ENCODE measurements at places on chromosomes 12 and 14.

DNA sequence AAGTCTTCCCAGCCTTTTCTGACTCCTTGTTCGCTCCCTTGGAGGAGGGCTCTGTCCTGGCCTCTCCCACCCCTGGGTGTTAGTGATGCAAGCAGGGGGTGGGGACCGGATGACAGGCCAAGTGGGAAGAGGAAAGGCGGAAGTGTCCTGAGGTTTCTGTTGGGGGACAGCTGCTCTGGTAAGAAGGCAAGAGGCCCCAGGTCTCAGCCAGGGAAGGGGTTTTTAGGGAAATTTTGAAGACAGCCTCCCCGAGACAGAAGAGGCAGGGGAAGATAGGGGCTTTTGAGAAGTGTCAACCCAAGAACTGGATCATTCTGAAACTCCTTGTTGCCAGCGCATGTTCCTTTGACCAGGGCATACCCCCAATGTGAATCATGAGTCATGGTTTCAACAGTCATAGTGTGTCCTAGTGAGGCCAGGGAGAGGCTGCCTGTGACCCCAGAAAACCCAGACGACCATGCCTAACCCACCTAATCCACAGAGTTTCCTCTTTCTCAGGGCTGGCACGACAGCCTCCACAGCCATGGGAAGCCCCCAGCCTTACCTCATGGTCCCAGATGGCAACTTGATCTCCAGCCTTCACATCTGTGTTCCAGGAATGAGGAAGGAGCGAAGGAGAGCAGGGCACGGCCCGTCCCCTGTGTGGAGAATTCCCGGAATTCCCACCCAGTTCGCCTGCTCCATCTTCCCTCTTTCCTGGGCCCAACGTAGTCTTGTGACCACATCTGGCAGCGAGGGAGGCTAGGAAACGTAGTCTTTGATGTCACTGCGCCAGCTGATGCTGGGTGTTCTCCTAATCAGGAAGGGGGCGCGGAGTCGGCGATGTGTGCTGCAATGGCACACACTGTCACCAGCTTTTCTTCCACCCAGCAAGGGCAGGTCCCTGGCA, 4.9 kb upstream of the GPR132 start:
- no peak for DNase-seq

DNA sequence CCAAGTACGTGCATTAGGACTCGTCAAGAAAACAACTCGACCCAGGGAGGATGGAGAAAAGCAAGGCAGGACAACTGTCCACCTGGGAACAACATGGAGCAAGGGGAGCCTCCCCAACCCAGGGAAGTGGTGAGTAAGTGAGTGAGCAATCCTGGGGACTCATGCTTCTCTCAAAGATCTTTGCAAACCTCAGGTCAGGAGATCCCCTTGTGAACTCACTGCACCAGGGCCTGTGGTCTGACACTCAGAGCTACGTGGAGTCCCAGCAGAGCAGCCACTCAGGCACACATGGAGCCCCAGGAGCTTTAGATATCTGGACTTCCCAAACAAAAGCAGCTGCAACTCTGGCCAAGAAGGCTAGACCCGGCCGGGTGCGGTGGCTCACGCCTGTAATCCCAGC, 12.2 kb upstream of the OR5AU1 start:
- DNase-seq: no peak

GRCh38 chr14:100541621-100542560, 45.3 kb downstream of the BEGAIN start:
- DNase-seq: no peak

DNA sequence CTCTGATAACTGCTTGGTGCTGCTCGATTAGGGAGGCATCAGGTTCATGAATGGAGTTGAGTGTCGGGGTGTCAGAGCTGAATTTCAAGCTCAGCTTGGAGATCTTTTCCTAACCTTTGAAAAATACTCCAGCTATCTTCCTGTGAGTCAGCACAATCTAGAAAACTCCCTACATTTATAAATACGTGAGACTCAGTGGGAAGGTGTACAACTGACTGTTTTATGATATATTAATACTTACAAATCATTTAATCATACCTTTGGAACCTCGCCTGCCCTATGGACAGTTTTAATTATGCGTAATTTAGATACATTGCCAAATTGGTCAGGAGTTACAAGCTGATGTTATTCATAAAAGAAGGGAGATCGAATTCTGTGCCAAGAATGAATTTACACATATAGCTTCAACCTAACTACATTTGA, 961 bp downstream of the CMAS start:
- DNase-seq: no peak

- no peak for DNase-seq
Observed at GRCh38 chr12:144650-145284, 69.2 kb downstream of the SLC6A12 start.

GRCh38 chr12:47387994-47388393, 308.2 kb upstream of the AMIGO2 start:
- DNase-seq: no peak

DNA sequence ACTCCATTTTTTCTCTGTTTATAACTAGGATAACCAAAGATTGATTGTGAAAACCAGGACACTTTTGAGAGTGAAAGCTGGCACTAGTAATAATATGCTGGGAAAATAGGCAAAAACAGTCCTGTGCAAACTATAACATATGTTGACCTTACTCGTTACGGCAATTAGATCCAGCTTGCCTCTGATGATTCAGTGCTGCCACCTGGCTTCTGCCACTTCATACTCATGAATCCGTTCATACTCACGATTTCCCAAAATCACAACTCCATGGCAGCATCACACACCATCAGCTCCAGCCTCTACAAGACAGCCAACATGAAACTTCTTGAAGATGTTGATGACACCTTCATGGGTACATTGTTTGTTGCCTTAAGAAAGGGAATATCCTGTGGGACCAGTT, 49.1 kb upstream of the CAND1 start:
- DNase-seq: peak; percentile 75

GRCh38 chr14:92439537-92440344, 73.8 kb upstream of the RIN3 start:
- DNase-seq: peak; percentile 81

DNA sequence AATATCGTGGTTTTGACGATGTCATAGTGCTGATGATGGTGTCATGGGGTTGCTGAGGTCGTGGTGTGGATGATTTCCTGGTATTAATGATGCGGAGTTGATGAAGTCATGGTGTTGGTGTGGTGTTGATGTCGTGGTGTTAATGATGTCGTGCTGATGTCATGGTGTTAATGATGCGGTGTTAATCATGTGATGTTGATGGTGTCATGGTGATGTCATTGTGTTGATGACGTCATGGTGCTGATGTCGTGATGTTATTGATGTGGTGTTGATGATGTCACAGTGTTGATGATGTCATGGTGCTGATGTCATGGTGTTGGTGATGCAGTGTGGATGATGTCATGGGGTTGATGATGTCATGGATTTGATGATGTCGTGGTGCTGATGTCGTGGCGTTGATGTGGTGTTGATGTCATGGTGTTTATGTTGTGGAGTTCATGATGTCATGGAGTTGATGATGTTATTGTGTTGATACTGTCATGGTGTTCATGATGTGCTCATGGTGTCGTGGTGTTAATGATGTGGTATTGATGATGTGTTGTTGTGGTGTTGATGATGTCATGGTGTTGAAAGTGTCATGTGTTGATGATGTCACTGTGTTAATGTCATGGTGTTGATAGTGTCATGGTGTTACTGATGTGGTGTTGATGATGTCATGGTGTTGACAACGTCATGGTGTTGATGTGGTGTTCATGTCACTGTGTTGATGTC, 48.5 kb upstream of the RIMBP2 start:
- DNase-seq: no peak

- DNase-seq: no peak
Observed at GRCh38 chr14:23365732-23366425, 907 bp upstream of the EFS start.

- no peak for DNase-seq
Observed at GRCh38 chr12:102526656-102527055, 46.3 kb upstream of the IGF1 start.

DNA sequence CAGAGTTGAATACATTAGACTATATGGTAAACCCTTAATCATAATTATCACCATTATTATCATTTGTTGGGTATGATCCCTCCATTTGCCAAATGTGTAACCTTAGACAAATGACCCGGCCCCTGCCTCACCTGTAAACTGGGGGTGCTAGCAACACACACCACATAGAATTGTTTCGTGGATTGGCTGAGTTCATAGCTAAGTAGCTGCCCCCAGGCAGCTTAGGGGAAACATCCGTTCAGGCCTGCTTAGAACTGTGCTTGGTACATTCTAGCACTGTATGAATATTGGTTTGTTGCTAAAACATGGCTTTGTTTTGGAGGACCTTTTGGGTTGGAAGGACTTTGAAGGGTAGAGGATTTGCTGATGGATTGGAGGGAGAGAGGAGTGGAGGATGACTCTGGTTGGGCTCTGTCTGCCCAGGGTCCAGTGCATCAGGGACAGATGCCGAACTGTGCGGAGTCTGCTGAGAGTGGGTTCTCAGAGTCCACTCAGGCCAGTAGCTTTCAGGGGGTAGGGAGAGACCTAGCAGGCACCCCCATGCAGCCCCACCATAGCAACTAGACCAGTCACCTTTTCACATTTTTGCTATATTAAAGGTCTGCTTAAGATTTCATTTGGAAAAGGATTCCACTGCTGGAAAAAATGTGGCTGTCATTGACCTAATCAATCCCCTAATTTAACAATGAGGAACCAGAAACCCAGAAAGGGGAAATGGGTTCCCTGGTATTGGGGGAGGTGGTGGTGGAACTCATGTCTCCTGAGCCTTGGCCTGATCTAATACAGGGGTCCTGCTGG, 2.2 kb downstream of the RIN3 start:
- no peak for DNase-seq

DNA sequence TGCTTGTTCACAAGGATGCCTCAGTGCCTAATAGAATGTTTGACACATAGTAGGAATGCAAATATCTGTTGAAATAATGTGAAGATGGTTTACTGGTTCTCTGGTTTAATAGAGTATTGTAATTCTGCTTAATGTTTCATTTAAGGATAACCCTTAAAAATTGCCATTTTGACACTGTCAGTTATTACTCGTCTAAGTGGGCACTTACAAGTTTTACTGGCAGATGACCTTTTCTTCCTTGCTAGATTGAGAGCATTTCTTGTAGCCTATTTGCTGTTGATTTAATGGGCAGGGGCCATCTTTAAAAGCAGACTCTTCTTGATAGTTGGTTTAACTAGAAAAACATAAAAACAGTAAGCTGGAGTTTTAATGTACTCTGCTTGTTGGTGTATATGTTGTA, 1.9 kb downstream of the TMEM263 start:
- no peak for DNase-seq

DNA sequence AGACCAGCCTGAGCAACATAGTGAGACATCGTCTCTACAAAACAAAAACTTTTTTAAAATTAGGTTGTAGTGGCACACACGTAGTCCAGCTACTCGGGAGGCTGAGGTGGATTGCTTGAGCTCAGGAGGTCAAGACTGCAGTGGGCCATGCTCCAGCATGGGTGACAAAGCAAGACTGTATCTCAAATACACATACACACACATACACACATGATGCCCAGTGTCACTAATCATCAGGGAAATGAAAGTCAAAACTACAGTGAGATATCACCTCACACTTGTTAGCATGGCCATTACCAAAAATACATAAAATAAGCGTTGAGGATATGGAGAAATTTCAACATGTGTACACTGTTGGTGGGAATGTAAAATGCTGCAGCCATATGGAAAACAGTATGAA, 33.2 kb upstream of the KICS2 start:
- DNase-seq: no peak

GRCh38 chr12:96773031-96773430, 134.0 kb upstream of the NEDD1 start:
- no peak for DNase-seq

- no peak for DNase-seq
Observed at GRCh38 chr12:32493282-32493681, 93.9 kb downstream of the FGD4 start.

- no peak for DNase-seq
Observed at GRCh38 chr14:99451234-99451633, 29.4 kb downstream of the SETD3 start.
